ENCODE measurements at places on chromosomes 2 and 18.

- DNase-seq: no peak
Measured at GRCh38 chr2:109220860-109221259, 91.9 kb downstream of the SH3RF3 start.

DNA sequence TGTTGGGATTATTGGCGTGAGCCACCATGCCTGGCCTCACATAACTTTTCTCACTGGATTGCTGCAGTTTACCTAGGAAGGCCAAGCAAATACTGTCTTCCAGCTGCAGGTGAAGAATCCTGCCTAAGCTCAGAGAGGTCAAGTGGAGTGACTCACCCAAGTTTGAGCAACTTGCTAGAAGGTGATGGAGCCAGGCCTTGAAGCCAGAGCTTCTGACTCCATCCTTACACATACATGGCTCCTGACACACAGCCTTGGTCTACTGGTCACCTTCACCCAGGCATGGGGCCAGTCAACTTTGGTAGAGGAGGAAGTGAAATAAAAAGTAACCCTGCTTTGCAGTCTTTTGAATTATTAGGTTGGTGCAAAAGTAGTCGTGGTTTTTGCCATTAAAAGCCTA, 93.5 kb downstream of the VWA3B start:
- no peak for DNase-seq

GRCh38 chr2:171566057-171566456, 43.8 kb downstream of the CYBRD1 start:
- DNase-seq: no peak

DNA sequence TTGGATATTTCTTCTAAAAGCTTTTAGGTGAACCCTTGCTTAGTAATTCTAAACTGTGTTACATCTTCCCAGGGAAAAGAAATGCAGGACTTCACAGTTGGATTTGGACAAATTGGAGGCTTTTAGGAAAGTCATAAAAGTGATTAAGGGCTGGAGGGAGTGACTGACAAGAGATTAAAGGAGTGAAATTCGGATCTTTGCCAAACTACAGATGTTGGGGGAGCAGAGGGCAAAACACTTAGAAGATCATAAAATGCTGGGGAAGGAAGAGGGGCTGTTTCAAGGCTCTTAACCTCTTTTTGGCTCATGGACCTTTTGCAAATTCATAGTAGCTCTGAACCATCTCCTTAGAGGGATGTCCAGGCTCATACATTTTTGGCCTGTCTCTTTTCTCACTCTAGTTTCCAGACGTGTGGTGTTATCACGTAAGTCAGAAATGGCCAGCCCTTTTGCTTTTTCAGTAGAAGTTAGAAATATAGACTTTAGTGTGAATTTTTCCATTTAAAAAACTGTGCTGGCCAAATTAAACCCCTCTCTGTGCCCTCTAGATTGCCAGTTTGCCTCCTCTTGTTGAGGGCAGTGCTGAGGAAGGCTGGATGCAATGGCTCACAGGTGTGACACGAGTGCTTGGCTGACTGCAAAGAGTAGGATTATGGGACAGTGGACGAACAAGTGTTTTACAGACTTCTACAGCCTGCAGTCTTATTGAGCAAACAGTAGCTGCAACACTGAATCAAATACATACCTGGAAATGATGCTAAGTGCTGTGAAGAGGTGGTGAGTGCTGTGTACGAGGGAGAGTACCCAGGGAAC, 109.9 kb downstream of the LYPD6B start:
- DNase-seq: no peak

- no peak for DNase-seq
Measured at GRCh38 chr2:223554923-223555322, 47.2 kb downstream of the SCG2 start.

- no peak for DNase-seq
Measured at GRCh38 chr18:25164211-25164847, 187.6 kb downstream of the ZNF521 start.

- no peak for DNase-seq
Measured at GRCh38 chr2:85827879-85828569, 60.8 kb downstream of the ST3GAL5 start.

GRCh38 chr18:74897971-74898657, 300.4 kb downstream of the ZNF407 start:
- DNase-seq: peak; percentile 76

DNA sequence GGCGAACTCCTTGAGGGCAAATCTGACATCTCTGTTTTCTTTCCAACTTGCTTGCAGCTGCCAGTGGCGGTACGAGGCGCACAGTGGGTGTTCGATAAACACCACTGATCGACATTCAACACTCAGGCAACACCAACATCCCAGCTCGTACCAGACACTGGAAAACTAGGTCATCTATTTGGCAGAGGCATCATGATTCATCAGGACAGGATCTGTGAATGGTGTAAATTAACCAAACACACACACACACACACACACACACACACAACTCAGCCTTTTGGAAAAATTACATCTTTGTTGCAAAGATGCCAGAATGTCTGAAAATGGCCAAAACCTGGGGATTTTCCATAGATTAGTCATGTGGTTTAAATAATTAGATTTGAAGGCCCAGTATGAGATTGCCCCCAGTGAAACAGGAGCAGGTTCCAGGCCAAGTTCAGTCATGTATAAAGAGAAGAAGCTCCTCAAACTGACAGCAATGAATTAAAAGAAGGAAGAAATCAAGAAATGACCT, 150.5 kb upstream of the NCKAP5 start:
- DNase-seq: peak; percentile 88

- DNase-seq: peak; percentile 48
Measured at GRCh38 chr18:657311-658000, at the start of gene TYMS. TYMS (plus strand) TSS chr18:657653; CDS start chr18:657743, 90 bp downstream.

- no peak for DNase-seq
Measured at GRCh38 chr2:75716406-75716805, 5.7 kb upstream of the GCFC2 start.

DNA sequence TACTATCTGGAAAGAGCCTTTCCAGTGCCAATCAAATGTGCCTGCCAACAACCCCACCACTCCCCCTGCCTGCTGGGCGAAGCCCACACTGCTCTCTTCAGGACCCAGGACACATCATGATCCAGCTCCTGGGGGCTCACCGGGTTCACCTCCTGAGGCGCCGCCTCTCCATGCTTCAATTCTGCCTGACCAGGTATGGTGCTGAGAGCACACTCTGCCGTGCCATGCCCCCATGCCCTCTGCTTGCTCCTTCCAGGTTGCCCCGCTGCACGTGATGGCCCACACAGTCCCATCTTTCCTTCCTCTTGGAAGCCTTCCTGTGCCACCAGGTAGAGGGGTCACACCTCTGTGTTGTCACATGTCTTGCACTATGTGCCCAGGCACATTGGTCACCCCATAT, 47.5 kb downstream of the ASB18 start:
- DNase-seq: no peak

DNA sequence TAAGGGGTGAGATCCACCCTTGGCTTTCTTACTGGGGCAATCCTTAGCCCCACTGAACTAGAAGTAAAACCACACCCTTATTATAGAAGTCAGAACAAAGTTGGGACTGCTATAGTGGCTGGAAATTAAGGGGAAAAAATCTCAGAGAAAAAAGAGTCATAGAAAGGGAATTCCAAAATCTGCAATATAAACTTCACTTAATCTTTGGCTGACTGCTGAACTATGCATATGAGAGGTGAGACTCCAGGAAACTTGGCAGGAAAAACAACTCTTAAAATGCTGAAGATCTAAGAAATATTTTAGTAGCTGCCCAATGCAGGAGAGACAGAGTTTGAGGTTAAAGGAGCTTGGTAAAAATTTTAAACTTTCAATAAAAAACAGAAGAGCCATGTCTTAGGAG, 201.8 kb upstream of the FN1 start:
- DNase-seq: peak; percentile 58

GRCh38 chr18:43160509-43160908, 45.0 kb upstream of the RIT2 start:
- DNase-seq: peak; percentile 69

GRCh38 chr2:164014791-164015190, 279.0 kb upstream of the FIGN start:
- DNase-seq: no peak

- DNase-seq: no peak
Measured at GRCh38 chr18:78396077-78396476, 583.5 kb upstream of the SALL3 start.

DNA sequence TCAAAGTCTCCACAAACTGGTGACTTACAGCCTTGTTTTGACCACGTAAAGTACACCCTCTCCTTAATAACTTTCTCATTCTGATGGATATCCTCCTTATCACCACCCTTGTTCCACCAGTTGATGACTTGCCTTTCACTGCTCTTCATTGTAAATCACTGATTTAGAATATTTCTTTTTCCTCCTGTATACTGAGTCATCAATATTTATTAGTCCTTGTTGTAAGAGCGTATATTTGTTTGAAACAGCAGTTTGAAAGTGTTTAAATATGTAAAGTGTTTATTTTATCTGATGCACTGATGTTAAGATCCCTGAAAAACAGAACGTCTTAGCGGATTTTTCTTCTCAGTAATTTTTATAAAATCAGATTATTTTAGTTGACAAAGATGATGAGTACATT, 34.2 kb upstream of the DYSF start:
- no peak for DNase-seq

DNA sequence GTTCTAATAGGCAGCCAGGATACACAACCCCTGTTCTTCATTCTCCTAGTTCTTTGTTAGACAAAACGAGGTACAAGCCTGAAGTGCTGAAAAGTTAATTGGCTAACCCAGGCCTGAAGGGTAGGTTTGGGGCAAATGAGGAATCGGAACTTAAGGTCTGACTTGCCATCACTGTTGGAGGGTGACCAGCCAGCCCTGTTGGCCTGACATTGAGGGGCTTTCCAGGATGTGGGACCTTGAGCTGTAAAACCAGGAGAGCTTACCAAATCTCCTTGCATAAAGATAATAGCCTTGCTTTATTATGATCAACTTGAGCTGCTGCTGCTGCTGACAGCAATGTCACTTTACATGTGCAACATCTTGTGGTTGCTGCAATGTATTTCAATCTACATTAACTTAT, 256.0 kb downstream of the VAPA start:
- DNase-seq: no peak

- no peak for DNase-seq
Measured at GRCh38 chr2:12579018-12579417, 137.7 kb upstream of the TRIB2 start.

DNA sequence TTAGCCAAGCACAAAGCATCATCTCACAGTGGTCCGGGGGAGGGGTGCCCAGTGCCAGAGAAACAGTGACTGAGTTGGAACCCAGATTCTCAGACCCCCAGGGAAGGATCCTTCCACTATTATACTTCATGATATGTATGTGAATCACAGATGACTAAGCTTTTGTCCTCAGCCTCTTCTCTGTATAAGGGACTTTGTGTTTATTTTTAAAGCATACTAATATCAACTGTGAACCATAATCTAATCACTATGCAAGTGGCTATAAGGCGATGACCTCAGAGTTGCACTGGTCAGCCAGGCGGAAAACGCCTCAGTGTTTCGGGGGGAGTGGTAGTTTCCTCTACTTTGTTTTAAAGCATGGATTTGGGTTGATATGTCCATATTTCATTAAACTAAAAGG, 160.4 kb upstream of the TMEM200C start:
- peak; percentile 90 for DNase-seq

GRCh38 chr2:158600155-158600802, 143.5 kb downstream of the PKP4 start:
- peak; percentile 94 for DNase-seq

DNA sequence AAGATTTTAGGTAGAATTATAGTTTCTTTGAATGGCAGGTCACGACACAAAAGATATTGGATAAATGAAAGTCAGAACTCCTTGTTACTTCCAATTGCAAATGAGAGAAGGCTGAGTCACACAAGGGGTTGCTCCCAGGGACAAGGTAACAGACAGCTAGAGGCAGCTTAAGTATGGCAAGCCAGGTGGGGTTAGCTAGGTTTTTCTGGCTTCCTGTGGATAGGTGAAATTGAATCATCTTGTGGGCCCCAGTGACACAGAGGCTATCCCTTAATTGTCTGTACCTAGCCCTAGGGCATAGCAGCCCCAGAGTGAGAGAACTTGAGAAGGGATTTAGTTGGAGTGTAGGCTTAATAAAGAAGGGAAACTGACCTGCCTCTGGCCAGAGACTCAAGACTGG, 407.7 kb upstream of the SLC8A1 start:
- DNase-seq: no peak

- DNase-seq: no peak
Measured at GRCh38 chr2:214747992-214748391, 61.5 kb downstream of the BARD1 start.

- peak; percentile 45 for DNase-seq
Measured at GRCh38 chr2:146481629-146482028, 1363.2 kb upstream of the ACVR2A start.

GRCh38 chr18:35672897-35673296, 91.4 kb downstream of the GALNT1 start:
- peak; percentile 49 for DNase-seq

DNA sequence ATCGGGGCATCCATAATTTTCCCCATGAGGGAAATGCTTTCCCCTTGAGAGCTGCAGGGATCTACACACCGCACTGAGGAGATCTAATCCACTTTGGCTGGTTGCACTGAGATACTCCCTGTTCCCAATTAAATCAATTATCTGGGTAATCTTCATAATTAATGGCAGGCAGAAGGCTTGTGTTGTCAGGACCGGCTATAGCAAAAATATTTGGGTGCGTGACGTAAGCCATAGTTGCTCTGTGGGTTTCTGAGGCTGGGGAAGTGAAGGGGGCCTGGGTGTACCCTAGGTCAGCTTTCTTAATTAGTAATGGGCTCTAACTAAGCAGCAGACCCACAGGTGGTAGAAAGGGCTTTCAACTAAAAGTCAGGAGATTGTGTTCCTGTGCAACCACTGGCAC, 62.8 kb upstream of the UPP2 start:
- DNase-seq: no peak

DNA sequence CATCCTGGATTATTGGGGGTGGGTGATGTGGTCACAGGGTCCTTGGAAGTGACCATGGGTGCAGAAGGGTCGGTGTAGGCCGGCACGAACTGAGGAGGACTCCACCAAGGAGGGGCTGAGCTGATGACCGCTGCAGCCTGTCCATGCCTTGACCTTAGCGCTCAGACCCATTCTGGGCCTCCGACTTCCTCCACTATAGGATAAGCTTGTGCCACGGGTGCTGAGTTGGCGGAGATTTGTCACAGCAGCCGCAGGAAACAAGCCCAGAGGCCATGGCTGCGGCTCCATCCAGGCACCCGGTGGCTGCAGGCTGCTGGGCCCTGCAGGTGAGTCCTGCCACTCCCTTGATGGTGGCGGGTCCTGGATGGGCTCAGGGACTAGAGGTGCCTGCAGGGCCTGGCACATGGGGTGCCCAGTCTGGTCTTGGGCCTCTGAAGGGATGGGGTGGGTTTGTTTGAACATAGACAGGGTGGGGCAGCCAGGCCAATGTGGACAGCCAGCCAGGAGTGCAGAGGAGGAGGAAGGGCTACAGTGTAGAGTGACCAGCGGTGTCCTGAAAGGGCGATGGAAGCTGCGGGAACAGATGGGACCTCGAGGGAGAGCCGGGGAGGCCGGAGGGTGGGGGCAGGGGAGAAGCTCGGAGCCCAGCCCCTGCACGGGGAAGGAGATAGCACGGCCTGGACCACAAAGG, 84.8 kb downstream of the SEPTIN10 start:
- DNase-seq: no peak

Measured in astrocyte of the spinal cord (primary cell).